Activated T-helper 17 cell treated with anti-CD3 and anti-CD28 coated beads, Interleukin-2, amount 50 U/mL, for 72 hours (primary cell): ENCODE measurements at places on chromosomes 7 and 10. TPM values are rescaled to one million over a fixed set of nuclear protein-coding genes. Genes with fewer than 3 reads are reported as not detected.

C10orf105 gene
- 1.0 TPM for total RNA-seq

APBB1IP gene
- 46.5 TPM for total RNA-seq

- peaks cover 3% of the 10 kb centered on the region for H3K27me3 ChIP-seq
- ATAC-seq, result no peak
- no peak overlapping the region for H3K27ac ChIP-seq
- no peaks in the 10 kb centered on the region for H3K4me1 ChIP-seq
Measured at GRCh38 chr10:66943590-66943989, 17.8 kb downstream of the LRRTM3 start.

- H3K4me3 ChIP-seq, result no peak overlapping the region
- H3K36me3 ChIP-seq, result no peaks in the 10 kb centered on the region
- no peak overlapping the region for H3K27ac ChIP-seq
- H3K4me1 ChIP-seq, result no peaks in the 10 kb centered on the region
- no peaks in the 10 kb centered on the region for H3K27me3 ChIP-seq
Measured at GRCh38 chr7:137078781-137079180, 210.3 kb downstream of the CHRM2 start.

GRCh38 chr10:111087968-111088505 lies 11.2 kb downstream of the ADRA2A start:
- H3K27ac ChIP-seq, result no peak overlapping the region
- H3K4me1 ChIP-seq, result no peaks in the 10 kb centered on the region
- H3K36me3 ChIP-seq, result no peaks in the 10 kb centered on the region
- H3K4me3 ChIP-seq, result no peak overlapping the region
- no peak for ATAC-seq
- H3K27me3 ChIP-seq, result peaks cover 13% of the 10 kb centered on the region

- no peak overlapping the region for H3K27ac ChIP-seq
- ATAC-seq, result peak; percentile 70
- no peak overlapping the region for H3K4me3 ChIP-seq
Measured at GRCh38 chr7:23242321-23242720, 4.3 kb upstream of the GPNMB start.
